Panc1 (cell line): ENCODE measurements at places on chromosomes 6 and 20. TPM values are rescaled to one million over a fixed set of nuclear protein-coding genes. Genes with fewer than 3 reads are reported as not detected.

DNA sequence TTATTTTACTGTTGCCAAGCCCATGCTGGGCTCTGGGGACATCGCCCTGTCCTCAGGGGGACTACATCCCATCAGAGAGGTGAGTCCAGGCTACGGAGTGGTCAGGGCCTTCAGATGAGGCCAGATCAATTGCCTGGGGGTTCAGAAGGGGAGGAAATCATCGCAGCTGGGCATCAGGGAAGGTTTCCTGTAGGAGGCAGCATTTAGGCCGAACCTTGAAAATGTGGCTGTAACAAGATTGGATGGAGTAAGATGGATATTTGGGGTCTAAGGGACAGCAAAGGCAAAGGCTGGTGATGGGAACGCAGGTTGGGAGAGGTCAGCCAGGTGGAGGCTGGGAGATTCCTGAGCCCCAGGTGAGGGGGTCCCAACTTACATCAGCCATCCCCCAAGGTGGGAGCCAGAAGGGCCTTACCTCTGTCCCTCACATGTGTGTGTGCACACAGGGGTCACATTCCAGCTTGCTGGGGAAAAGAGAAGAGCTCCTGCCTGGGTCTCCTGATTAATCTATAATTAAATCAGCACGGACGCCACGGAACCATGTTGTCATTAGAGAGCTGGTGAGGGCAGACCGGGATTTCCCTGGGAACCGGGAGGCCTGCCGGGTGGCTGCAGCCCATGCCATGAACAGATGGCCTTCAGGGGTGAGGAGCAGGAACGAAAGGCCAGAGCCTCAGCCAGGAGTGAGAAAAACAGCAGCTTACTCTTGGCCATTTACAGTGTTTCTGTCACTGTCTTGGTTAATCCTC, 30.5 kb upstream of the DLGAP4 start:
- DNase-seq: no peak

DNA sequence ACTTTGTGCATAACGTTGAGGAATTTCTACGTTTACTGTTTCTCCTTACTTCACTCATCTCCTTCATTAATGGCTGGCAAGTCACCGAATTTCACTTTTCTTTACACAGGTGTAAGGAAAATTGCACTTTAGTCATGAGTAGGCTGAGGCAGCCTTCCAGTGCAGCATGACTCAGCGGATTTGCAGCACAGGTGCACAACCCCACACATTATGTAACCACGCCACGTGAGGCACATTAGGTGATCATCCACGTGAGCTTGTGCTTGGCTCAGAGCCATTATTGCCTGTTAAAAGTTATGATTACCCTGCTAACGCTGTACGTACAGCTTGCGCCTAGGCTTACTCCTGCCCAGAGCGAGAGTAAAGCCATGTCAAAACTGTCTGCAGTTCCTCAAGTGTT, 158.8 kb downstream of the NKAIN2 start:
- DNase-seq: no peak

DNA sequence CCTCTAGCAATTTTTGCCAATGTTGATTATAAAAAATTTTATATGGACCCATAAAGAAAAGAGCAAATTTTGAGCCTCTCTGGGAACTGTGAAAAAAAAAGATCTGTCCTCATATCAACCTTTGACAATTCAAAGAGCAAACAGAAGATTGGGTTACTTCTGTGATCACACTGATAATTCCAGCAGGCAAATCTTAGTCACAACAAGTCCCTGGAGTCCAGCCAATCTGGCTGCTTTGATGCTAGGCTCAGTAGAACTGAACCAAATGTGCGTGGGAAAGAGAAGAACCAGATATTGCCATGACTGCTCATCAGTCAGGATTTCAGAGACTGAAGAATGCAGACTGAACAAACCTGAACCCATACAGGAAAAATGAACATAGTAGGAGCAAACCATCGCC, 438.4 kb upstream of the FLRT3 start:
- no peak for DNase-seq

DNA sequence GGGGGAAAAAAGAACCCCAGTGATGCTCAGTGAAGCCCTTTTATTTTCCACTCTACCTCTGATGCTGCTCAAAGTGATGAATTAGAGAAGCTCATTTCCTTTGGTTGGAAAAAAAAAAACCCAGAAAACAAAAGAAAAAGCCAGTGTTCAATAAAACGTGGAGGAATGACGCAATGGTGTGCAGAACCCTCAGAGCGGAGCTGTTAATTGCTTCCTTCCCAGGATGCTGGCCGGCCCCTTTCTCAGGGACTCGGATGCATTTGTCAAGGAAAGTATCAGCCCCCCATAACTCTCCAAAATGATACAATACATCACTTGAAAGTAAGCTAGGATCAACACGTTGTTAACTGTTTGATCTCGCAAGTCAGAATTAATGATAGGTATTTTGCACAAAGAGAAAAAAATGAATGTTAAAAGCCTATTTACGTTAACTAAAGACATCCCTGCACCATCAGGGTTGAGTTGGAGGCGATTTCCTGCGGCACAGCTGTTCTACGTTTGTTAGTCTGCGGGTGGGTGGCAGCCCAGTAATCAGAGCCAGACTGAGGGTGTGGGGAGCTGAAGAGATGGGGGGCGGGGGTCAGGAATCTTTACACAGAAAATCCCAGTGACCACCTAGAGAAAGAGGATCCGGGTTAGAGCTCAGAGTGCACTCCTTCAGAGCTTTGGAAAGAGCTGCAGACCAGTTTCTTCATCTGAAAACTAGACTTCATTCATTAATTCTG, 132.4 kb downstream of the BMP7 start:
- DNase-seq: no peak

DNA sequence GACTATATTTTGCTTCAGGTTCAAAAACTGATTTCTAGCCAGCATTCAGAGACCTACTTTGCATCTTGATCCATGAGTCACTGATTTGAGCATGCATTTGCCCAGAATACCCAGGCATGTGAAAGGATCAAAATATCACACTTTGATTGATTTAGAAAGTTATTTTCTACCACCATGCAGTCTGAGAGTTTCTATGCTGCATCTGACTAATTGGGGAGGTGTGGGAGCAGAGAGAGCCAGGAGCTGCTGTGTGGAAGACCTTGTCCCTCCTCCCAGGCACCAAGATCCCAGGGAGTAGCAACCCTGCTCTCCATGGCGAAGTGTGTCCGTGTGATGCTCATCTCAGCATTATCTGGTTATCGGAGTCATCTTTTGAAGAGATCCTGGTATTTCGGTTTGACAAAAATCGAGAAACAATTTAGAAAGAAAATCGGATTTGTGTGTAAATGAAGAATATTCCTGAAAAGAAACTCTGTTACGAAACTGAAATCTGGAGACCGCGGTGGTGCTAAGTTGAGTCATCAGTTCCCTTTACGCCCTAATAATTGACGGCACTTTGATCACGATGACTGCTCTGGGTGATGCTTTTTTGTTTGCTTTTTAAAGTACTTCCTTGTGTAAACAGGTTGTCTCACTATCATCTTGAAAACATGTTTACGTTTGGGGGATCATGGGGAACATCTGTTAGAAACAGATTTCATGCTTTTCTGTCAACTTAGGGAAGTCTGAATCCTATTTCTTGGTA, 193.4 kb downstream of the BACH2 start:
- no peak for DNase-seq

DNA sequence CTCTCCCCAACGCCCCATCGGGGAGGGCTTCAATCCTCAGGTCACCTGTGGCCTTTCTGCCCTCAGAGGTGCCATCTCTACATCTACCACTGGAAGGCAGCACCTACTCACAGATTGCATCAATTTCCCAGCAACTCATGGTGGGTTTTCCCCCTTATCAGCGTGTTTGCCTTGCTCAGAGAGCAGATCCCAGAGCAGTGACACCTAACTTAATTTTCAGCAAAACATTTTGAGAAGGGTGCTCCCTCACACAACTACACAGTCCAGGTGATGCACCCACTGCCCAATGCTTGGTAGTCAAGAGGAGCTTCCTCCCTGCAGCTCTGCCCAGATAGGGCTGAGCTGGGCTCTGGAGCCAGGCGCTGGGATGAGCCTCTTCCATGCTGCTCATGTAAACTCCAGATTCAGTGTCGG, 48.2 kb downstream of the PLG start:
- DNase-seq: no peak

- DNase-seq: no peak
Measured at GRCh38 chr6:31927242-31927862, at the start of gene C2. TSS of gene C2 (plus strand) at chr6:31927717. CDS start at chr6:31927753, 36 bp downstream.

GRCh38 chr6:105868823-105869460, 217.2 kb upstream of the PRDM1 start:
- no peak for DNase-seq

GRCh38 chr6:152086223-152086873, 278.9 kb downstream of the ESR1 start:
- no peak for DNase-seq

DNA sequence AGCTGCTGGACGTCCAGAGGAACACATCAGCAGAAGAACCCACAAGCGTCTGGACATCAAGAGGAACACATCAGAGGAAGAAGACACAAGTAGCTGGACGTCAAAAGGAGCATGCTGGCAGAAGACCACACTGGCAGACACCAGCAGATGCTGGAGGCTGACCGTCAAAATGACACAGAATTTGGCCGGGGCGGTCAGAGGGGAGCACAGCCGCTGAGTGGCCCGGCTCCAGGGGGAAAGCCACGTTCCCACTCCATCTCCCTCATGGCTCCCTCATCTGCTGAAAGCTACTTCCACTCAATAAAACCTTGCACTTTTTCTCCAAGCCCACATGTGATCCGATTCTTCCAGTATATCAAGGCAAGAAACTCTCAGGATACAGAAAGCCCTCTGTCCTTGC, 283.6 kb downstream of the PTPRT start:
- DNase-seq: no peak

GRCh38 chr20:60921022-60921622, 330.9 kb upstream of the CDH4 start:
- DNase-seq: no peak

DNA sequence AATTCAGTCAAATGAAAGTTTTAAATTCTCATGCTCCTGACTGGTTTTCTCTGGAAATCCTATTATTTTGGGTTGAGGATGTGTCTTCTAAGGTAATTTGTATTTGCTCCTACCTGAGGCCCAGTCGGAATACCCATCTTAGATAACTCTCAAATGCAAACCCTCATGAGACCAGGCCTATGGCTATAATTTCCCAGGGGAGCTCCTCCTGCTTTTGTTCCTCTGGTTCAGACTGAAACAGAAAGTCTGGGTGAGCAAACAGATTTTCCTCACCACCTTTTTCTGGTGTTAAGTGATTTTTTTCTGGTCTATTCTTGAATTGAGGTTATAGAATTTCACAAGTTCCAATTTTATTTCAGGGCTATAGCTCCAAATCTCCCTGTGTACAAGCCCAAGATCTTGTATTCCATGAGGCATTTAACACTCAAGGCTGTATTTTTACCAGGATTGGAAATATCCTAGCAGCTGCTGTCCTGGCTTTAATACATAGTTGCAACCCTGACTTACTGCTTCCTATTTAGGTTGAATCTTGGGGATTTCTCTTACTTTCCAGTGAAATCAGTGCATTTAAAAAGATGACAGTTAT, 169.1 kb upstream of the PTCHD4 start:
- DNase-seq: no peak

- DNase-seq: peak; percentile 45
Measured at GRCh38 chr6:37691904-37692806, 5.5 kb downstream of the MDGA1 start.

- peak; percentile 57 for DNase-seq
Measured at GRCh38 chr6:100479179-100480035, 14.7 kb upstream of the SIM1 start.

DNA sequence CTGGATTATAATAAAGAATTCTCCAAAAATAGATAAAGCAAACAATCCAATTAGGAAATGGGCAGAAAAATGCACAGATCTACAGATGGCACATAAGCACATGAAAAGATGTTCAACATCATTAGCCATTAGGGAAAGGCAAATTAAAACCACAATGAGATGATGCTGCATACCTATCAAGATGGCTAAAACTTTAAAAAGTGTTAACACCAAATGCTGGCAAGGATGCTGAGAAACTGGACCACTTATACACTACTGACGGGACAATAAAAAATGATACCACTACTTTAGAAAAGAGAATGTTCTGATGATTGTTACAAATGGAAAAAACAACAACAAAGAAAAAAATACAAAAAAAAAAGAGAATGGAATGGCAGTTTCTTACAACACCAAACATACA, 26.5 kb downstream of the LCA5 start:
- DNase-seq: no peak

GRCh38 chr6:38583523-38583922, 56.2 kb downstream of the BTBD9 start:
- DNase-seq: no peak

DNA sequence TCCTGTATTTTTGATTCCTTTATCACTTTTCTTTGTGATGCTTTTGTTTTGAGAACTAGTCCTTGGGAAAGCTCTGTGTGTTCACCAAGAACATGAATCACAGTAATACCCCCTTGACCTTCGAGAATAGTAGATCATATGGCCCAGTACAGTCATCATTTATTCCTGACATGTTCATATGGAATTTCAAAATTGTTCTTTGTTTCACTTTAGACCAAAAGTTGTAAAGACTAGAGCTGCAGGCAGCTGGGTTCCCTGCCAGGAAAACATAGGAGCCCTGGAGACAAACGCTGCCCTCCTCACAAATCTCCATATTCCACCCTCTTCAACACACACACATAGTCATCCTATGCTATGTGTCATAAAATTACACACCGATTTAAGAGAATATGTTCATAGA, 621.2 kb upstream of the EYS start:
- DNase-seq: no peak

The HDGFL1 gene
- total RNA-seq: not detected

DNA sequence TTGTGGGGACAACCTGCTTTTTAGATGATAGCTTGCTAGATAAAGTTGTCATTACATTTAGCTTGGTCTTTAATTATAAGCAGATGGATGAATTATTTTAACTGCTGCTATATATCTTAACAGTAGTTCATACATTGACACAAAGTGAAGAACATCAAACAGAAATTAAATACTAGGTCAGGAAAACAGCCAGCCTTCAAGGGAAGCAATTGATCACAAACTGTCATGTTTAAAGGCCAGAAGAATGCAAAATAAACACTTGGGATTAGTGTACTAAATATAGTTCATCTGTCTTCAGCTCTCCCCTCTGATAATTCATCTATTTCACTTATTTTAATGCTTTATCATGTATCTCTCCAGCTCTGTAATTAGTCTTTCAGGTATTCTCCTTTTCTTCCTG, 225.1 kb upstream of the FERMT1 start:
- DNase-seq: no peak

DNA sequence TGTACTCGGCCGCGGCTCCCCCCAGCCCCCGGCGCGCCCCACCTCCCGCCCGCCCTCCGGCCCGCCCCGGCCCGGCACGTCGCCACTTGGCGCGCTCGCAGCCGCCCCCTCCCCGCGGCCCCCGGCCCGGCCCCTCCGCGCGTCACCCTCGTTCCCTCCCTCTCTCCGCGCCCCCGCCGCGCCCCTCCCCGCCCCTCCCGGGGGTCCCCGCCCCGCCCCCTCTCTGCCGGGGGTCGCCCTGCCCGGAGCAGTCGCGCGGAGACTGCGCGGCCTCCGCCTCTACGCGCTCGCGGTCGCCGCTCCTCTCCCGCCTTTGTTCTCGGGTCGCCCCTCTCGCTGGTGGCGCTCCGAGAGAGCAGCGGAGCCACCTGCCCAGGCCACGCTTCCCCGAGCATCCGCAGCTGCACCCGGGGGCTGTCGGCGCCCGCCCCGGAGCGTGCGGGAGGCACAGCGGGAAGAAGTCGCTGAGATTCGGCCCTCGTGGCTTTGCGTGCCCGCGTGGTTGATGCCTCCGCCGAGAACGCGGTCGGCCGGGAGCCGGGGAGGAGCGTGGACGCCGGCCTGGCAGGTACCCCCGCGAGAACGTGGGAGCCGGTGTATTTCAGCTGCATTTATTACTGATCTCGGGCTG, at the start of gene PHF10:
Gene PHF10 (minus strand): TSS at position 7 of the 631 bp plus-strand sequence. CDS start 569 bp downstream, outside the sequence.
- no peak for DNase-seq

- DNase-seq: no peak
Measured at GRCh38 chr20:18360635-18361034, 72.3 kb downstream of the ZNF133 start.

- no peak for DNase-seq
Measured at GRCh38 chr6:143501851-143502250, 9.7 kb downstream of the FUCA2 start.
